ENCODE measurements at places on chromosomes 4 and X.
A peak's percentile ranks its signal among the peaks of the same experiment; 100 is the strongest.

- no peak for DNase-seq
These were observed 9.0 kb downstream of the TCEAL3 start for GRCh38 chrX:103616676-103617186.

GRCh38 chr4:174582463-174582862, 60.2 kb upstream of the HPGD start:
- DNase-seq, result no peak

DNA sequence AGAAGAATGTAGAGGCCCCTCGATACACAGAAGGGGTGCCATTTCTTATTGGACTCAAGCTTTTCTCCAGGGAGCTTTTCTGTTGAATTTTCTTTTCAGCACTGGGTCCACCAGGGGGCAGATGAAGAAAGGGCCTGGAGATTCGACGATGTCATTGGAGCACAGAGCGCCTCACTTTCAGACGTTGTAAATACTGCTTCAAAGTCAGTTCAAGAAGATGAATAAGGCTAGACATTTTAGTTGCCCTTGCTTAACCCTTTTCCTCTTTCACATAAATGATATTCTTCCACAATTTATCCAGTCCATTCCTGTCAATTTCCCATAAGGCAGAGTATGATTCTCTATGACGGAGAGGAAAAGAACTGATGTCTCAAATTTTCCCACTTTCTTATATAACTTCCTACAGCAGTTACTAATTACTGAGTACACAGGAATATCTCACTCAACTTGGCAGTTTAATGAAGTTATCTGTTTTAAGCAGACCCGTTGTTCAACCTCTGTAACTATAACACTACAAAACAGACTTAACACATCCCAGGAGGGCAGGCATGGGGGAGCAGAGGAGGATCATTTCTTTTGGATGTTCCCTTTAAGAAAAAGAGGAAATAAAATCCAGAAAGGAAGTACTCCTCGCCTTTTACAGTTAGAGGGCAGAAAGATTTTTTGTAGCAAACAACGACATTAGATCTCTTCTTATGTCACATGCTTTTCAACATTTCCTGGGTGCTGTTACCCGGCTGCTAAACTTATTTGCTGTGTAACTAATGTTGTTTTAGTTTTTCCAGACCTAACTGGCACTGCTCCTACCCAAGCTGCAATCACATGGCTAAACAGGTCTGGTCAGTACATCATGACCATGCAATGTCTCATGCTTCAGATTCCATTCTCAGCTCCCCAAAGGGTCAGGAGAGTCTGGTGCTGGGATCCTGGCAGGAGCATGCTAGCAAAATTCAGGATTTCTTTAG, 12.2 kb upstream of the CENPU start:
- peak; percentile 61 for DNase-seq

GRCh38 chr4:10034136-10034535, 12.8 kb upstream of the SLC2A9 start:
- DNase-seq, result no peak

DNA sequence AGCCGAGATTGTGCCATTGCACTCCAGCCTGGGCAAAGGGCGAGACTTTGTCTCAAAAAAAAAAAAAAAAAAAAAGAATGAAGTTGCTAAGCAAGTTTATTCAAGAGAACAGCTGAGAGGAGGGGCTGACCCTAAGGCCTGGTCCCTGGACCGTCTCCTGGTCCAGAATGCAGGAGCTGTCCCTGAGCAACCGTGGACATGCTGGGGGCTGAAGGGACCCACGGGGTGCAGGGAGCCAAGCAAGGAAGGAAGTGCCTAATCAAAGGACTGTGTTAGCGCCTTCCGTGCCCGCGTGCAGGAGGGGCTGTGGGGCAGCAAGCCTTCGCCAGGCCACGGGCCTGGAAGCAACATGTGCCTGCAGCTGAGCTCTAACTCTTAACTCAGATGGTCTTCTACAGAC, 39.1 kb upstream of the CDKN2AIP start:
- no peak for DNase-seq

DNA sequence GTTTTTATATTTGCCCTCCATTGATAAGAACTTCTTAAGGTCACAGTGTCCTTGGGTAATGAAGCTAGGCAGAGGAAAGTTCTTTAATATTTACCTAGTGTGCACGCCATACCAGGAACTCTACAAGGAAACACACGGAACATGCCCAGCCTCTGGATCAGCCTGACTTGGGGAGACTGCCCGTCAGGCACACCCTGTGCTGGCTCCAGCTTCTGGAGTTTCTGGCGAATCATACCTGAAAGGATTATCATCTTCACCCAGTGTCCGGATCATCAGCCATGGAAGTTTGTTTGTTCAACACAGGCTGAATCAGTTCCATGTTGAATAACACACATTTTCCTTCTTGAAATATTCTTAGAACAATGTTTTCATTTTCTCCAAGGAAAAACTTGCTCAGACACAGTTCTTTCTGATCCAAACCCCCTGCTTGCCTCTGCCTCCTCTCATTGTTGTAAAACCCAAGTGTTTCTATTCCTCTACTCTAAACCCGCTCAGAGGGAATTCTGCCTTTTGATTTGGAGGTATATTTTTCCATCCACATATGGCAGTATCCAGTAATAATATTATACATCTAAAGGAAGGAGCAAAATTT, 176.7 kb downstream of the SHROOM3 start:
- DNase-seq, result no peak

DNA sequence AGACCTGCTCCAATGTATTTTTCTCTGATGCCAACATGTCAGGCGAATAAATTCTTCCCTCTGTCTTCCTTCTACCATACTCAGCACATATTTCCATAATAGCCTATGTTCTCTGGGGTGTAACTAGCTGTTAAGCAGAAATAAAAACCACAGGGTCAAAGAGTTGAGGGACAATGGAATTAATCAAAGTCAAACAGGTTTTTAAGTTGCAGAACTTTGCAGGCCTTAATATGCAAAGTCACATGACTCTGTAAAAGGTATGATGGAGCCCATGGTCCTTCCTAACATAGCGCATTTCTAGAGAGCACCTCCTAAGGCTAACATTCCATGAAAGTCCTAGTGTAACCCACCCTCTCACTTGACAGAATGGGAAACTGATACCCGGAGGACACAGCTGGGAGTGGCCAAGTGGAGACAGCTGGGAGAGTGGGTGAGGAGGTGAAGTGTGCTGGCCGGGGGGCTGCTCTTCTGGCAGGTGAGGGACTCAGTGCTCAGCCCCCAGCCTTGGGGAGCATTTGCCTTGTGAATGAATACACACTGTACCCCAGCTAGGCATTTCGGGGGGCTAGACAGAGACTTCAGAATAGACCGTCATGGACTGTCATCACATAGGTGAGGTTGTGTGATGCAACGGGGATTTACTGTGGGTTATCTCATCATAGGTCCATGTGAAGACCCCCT, 8.4 kb upstream of the SORCS2 start:
- DNase-seq, result no peak

- DNase-seq, result no peak
These were observed 156.8 kb upstream of the MAB21L2 start for GRCh38 chr4:150425161-150425560.

GRCh38 chr4:10703766-10704429, 19.3 kb upstream of the CLNK start:
- peak; percentile 2 for DNase-seq

DNA sequence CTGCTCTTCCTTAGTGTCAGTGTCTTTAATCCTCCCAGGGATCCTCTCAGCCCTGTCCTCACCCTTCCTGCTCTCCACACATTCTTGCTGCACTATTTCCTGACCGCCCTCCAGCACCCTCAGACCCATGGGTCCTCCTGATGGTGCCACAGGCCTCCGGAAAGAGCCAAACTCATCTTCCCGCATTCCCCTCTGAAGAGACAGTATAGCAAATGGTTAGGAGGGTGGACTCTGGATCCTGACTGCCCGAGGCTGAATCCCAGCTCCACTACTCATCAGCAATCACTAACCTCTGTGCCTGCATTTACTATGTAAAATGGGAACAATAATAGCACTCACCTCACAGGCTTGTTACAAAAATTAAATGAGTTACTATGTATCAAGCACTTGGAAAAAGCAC, 6.2 kb downstream of the SUV39H1 start:
- no peak for DNase-seq

DNA sequence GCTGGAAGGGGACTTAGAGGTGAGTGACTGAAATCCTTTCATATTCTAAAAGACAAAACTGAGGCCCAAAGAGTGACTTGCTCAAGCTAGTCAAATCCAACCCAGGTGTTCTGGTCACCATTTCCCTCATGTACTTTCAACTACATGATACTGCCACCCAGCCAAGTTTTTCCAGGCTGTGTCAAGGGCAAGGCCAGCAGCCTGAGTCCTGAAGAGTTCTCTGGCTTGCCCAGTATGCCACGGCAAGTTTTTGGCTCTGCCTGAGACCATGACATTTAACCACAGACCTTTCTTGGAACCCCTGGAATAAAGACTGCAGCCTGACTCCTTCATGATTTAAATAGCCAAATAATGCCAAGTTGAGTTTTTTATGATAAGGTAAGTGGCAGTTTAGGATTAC, 10.7 kb upstream of the TMEM164 start:
- DNase-seq, result no peak

DNA sequence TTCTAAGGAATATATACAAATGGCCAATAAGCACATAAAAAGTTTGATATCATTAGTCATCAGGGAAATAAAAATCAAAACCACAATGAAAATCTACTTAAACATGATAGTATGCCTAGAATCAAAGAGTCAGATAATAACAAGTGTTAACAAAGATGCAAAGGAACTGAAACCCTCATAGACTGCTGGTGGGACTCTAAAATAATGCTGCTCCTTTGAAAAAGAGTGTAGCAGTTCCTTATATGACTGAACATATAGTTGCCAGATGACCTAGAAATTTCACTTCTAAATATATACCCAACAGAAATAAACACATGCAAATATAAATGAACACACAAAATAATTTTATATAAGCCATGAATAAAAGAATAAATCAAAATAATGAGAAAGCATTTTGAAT, 205.1 kb upstream of the CTSO start:
- DNase-seq, result no peak

GRCh38 chr4:78299565-78299972, 242.4 kb downstream of the FRAS1 start:
- DNase-seq, result no peak

DNA sequence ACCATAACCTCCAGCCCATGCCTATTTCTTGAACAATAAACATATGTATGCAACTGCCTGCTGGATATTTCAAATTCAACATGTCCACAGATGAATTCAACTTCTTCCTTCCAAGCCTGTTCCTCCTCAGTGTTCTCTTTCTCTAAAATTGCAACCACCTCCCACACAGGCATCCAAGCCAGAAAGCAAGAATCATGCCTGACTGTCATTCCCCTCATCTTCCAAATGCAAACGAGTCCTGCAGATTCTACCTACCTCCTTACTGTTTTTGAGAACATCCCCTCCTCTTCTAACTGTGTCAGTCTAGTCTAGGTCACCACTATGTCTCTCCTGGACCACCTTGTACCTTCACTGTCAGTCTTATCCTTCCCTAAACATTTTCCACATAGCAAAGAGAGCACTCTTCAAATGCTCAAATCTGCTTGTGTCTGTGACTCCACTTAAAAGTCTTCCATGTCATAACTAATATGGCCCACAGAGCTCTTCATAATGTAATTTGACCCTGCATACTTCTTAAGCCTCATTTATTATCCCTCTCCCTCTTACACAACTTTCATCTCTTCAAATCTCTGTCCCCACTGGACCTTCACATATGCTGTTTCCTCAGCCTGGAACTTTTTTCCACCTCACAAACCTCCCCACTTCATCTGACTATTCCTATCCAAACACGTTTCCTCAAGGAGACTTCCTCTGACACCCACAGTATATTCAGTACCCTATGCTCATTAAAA, 25.7 kb downstream of the MAPK10 start:
- no peak for DNase-seq

- DNase-seq, result no peak
These were observed 67.4 kb upstream of the HELT start for GRCh38 chr4:184950926-184951325.

DNA sequence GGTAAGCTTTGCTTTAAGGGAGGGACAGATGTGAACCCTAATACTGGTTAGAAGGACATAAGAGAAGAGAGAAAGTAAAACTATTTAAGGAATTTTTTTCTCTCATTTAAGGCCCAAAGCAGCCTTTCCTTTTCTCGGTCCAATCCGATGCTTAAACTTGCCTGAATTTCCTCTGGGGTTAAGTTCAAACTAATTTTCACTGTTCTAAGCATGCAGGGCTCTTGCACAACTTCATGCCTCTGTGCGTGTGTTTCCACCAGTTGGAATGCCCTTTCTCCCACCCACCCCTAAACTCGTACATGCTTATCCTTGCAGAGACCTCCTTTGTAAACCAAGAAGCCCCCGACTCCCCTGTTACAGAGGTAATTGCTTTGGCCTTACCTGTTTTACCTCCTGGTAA, 204.7 kb downstream of the CBR4 start:
- DNase-seq, result no peak

DNA sequence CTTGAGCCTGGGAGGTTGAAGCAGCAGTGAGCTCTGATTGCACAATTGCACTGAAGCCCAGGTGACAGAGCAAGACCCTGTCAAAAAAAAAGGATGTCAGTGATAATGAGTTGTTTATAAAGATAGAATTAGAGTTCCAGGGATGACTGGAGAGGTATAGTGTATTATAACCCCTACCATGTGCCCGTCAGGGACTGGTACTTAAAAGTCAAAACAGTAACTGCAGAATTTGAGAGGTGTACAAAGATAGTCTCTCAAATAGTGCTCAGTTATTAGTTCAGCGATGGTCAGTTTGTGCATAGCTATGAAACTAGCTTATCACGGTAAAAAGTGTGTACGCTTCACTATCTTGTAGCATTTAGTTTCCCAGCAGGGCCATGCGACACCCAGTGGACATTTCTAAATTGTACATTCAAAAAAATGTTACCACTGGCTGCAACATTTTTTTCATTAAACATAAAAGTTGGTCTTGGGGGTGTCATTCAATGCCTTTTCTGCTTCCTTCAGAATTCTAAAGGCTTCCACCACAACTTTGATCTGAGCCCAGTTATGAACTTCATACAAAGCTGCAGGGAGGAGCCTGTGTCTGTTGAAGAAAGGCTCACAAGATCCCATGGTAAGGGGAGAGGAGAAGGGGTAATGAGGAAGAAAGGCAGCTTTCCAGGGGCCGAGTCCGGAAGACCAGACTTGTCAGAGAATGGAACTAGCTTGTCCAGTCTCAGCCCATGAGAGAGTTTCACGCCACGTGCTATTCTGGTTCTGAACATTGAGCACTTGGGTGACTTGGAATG, 9.2 kb upstream of the GYG2 start:
- DNase-seq, result no peak

- no peak for DNase-seq
These were observed 17.4 kb upstream of the PDCL2 start for GRCh38 chr4:55609393-55609866.

DNA sequence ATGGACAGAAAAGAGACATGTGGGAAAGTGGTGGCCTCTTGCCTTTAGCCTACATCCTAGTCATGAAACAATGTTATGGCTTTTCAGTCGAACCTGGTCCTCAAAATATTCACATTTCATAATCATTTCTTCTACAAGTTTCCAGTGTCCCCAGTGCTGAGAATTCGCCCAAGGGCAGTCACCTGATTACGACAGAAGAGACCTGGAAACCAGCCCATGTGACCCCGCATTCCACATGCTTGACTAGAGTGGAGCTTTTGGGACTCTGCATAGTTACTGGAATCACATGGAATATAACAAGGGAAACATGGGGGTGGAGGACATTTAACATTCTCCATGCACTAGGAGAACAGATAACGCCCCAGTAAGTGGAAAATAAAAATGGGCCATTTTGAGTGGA, 100.1 kb downstream of the PPARGC1A start:
- DNase-seq, result no peak

GRCh38 chrX:38824176-38824575, 22.9 kb downstream of the MID1IP1 start:
- DNase-seq, result no peak

GRCh38 chr4:105970371-105970770, 75.1 kb downstream of the NPNT start:
- no peak for DNase-seq

- DNase-seq, result no peak
These were observed 58.0 kb downstream of the RHOH start for GRCh38 chr4:40254608-40255392.
